Osteoblast (primary cell): ENCODE measurements at places on chromosomes 12 and 14. TPM values are rescaled to one million over a fixed set of nuclear protein-coding genes. Genes with fewer than 3 reads are reported as not detected.

DNA sequence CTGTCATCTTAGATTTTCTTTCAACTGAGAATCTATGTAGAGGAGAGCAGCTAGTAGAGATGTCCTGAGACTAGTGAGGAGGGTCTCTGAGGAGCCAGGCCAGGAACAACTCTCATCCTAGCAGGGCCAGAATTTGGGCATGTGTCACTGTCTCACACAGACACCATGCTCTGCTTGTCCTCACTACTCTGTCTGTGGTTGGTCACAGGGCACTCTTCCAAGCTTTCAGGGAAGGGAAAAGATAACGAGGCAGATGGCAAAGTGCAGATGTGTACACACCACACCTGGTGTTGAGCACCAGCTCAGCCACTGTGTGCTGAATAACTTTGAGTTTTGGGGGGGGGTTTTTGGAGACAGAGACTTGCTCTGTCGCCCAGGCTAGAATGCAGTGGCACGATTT is 2.5 kb downstream of the SSPN start:
- H3K4me1 ChIP-seq, result peaks cover 37% of the 10 kb centered on the region
- no peaks in the 10 kb centered on the region for H3K27me3 ChIP-seq
- no peaks in the 10 kb centered on the region for H3K36me3 ChIP-seq
- H3K27ac ChIP-seq, result no peak overlapping the region
- H3K4me3 ChIP-seq, result no peak overlapping the region

- no peak for DNase-seq
- H3K4me1 ChIP-seq, result no peaks in the 10 kb centered on the region
- H3K27me3 ChIP-seq, result peaks cover 15% of the 10 kb centered on the region
- no peak overlapping the region for H3K27ac ChIP-seq
- H3K36me3 ChIP-seq, result no peaks in the 10 kb centered on the region
These were observed 398.2 kb downstream of the PRKD1 start for GRCh38 chr14:29529418-29529817.

- no peak overlapping the region for H3K4me3 ChIP-seq
- no peak overlapping the region for H3K27ac ChIP-seq
- DNase-seq, result no peak
- H3K27me3 ChIP-seq, result no peaks in the 10 kb centered on the region
- no peaks in the 10 kb centered on the region for H3K36me3 ChIP-seq
These were observed 13.1 kb upstream of the ABCD2 start for GRCh38 chr12:39632670-39633069.

The RTL1 gene
- total RNA-seq, result not detected in 2 replicates

The KRT6C gene
- total RNA-seq, result not detected in 2 replicates
